ENCODE measurements at places on chromosomes 6 and 20. TPM values are rescaled to one million over a fixed set of nuclear protein-coding genes. Genes with fewer than 3 reads are reported as not detected.

DNA sequence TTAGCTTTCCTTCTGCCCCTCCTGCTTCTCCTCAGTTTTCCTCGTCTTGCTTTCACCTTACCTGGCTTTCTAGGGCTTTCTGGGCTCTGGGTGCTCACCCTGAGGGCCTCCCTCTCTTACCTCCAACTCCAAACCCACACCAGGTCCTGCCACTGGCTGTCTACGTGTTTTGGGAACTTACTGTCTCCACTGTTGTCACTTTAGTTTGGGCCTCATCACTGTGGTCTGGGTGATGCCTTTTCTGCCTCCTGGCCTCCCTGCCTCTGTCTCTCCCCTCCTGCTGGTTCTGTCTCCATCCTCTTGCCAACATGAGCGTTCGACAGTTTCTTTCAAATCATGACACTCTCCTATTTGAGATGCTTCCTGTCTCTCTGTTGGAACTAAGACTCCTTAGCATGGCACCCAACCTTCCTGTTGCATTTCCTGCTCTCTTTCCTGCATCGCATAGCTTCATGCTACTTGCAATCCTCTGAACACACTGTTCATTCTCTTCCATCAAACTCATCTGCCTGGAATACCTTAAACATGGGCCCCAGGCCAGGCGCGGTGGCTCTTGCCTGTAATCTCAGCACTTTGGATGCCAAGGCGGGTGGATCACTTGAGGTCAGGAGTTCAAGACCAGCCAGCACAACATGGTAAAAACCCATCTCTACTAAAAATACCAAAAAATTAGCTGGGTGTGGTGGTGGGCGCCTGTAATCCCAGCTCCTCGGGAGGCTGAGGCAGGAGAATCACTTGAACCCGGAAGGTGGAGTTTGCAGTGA lies 5.5 kb downstream of the CD40 start:
- no peak overlapping the region for H3K4me3 ChIP-seq
- no peak overlapping the region for H3K27ac ChIP-seq
- peaks cover 5% of the 10 kb centered on the region for H3K4me1 ChIP-seq
- DNase-seq: no peak
- peaks cover 3% of the 10 kb centered on the region for H3K27me3 ChIP-seq

Gene B3GALT4
- total RNA-seq: 22.2 TPM

Gene BANF2
- not detected for total RNA-seq

DNA sequence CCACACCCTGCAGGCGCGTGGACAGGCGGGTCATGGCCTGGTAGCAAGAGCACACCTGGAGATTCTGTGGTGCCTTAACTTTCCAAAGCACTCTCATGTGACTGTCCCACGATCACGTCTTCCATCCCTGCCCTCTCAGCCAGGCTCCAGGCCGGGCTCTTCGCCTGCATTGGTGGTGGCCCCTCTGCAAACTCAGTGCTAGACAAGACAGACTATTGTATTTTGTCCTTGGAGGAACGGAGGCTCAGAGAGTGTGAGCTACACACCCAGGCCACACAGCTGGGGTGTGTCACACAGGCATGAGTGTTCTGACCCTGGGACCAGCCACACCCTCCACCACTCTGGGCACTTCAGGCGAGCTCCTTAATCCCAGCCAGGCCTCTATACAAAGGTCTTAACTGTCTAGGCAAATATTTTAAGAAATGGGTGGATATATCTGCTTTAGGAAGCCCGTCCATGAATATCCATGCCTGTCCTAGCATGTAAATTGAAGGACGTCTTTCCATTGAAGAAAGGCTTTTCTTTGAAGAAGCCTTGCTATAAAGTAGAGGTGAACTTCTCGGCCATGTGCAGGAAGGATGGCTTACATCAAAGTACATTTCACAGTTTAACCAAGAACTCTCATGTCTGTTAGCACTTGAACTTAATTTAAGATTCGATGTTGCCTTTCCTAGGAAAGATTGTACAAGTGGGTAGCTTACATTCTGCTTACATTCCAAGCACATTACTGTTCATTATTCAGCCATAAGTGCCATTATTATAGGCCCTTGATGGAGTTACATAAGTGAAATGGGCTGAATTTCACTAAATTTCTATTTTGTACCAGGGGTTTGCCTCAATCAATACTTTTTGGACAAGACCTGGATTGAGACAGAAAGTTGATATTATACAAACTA lies 263.9 kb downstream of the DLL1 start:
- H3K27ac ChIP-seq: no peak overlapping the region
- no peak for DNase-seq
- peaks cover 12% of the 10 kb centered on the region for H3K27me3 ChIP-seq
- H3K4me1 ChIP-seq: peaks cover 14% of the 10 kb centered on the region
- H3K36me3 ChIP-seq: no peaks in the 10 kb centered on the region

DNA sequence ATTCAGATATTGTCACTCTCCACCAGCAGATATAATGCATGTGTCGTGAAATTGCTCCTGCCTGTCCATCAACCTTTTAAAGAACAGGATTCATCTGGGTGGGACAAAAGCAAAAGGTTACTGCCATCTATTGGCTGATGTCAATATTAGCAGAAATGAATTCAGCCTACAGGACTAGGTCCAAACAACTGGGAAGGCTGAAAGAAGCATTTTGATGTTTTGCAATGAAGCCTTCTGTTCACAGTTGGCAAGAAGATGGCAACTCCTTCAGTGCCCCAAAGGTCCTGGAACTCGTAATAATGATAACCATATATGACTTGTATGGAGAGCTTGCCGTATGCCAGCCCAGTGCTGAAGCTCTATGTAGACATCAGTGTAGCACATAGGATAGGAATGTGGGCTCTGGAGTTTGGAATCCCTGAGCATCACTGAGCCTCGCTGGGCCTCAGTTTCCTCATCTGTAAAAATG lies 7.5 kb downstream of the BCAS1 start:
- H3K27me3 ChIP-seq: no peaks in the 10 kb centered on the region
- H3K4me3 ChIP-seq: no peak overlapping the region
- no peaks in the 10 kb centered on the region for H3K36me3 ChIP-seq
- no peaks in the 10 kb centered on the region for H3K4me1 ChIP-seq
- no peak for DNase-seq
- no peak overlapping the region for H3K27ac ChIP-seq

GRCh38 chr6:42726485-42727086 lies 4.2 kb upstream of the PRPH2 start:
- peak overlapping the region; percentile 60 for H3K4me3 ChIP-seq
- no peaks in the 10 kb centered on the region for H3K27me3 ChIP-seq
- no peaks in the 10 kb centered on the region for H3K4me1 ChIP-seq
- peak; percentile 93 for DNase-seq
- peak overlapping the region; percentile 90 for H3K27ac ChIP-seq
- no peaks in the 10 kb centered on the region for H3K36me3 ChIP-seq

DNA sequence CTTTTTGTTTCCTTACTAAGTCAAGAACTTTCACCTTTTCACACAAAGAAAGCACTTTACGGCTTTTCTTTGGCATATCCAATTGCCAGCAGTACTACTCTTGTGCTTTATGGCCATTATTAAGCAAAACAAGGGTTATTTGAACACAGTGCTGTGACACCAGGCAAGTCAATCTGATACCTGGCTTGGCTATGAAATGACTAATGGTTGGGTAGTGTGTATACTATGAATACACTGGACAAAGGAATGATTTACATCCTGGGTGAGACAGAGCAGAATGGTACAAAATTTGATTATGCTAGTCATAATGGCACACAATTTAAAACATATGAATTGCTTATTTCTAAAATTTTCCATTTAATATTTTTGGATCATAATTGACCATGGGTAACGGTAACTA lies 22.1 kb upstream of the ADGRF1 start:
- H3K4me3 ChIP-seq: no peak overlapping the region
- H3K4me1 ChIP-seq: no peaks in the 10 kb centered on the region
- H3K36me3 ChIP-seq: no peaks in the 10 kb centered on the region
- no peak for DNase-seq

DNA sequence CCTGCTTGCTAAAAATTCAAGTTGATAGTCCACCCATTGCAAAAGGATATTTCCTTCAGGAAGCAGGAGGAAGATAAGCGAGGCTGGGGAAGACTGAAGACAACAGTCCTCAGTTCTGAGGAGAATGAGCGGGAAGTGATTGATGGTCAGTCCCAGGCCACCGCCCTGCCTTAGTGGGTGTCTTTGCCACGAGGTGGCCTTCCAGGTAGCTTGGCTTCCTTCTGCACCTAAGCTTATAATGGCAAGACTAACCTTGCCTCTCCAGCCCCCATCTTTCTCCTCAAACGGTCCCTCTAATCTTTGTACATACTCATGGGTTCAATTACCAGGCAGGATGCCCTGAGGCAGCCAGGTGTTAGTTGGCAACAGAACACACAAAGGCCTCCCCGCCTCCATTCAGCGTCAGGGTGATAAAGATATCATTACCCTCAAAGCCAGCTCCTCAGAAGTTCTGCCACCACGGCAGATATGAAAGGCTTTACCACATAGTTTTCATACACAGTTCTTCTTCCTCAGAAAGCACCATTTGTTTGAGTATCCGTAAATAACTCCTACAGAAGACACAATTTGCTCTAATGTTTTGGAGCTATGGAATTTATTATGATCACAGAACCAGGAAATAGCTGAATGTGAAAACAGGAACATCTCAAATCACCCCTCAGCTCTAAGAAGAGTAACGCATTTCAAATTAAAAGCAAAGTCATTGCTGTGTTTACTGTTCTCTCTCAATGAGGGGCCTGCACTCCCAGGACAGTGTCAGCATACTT lies 249.4 kb downstream of the ATXN1 start:
- no peak overlapping the region for H3K27ac ChIP-seq
- H3K4me3 ChIP-seq: no peak overlapping the region
- no peaks in the 10 kb centered on the region for H3K27me3 ChIP-seq
- DNase-seq: no peak
- peaks cover 5% of the 10 kb centered on the region for H3K36me3 ChIP-seq

- H3K4me1 ChIP-seq: no peaks in the 10 kb centered on the region
- no peaks in the 10 kb centered on the region for H3K36me3 ChIP-seq
- no peak overlapping the region for H3K4me3 ChIP-seq
- H3K27me3 ChIP-seq: no peaks in the 10 kb centered on the region
- no peak for DNase-seq
- no peak overlapping the region for H3K27ac ChIP-seq
Observed at GRCh38 chr20:1702328-1702727, 44.7 kb upstream of the SIRPG start.

GRCh38 chr20:33408716-33409654 lies 7.7 kb upstream of the CDK5RAP1 start:
- no peaks in the 10 kb centered on the region for H3K4me1 ChIP-seq
- peaks cover 28% of the 10 kb centered on the region for H3K36me3 ChIP-seq
- no peak overlapping the region for H3K4me3 ChIP-seq
- H3K27me3 ChIP-seq: no peaks in the 10 kb centered on the region
- no peak for DNase-seq
- no peak overlapping the region for H3K27ac ChIP-seq
